ENCODE measurements at places on chromosomes 3 and 15.

DNA sequence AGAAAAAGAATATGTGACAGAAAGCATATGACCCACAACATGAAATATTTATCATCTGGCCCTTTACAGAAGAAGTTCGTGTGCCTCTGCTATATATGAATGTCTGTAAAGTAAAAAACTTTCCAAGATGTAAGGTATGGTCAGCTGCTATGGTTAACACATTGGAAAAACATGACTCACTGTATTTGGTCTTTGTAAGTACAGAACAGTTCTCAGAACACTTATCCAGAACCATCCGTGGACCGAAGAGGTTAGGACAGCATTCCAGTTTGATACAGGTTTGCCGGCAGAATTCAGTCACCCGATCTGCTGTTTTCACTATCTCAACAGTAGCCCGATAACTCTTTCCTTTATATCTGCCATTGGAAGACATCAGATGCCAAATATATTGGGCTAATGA lies 13.5 kb upstream of the STIMATE start:
- DNase-seq: no peak

- no peak for DNase-seq
Observed at GRCh38 chr3:30597131-30597768, 9.2 kb upstream of the TGFBR2 start.

DNA sequence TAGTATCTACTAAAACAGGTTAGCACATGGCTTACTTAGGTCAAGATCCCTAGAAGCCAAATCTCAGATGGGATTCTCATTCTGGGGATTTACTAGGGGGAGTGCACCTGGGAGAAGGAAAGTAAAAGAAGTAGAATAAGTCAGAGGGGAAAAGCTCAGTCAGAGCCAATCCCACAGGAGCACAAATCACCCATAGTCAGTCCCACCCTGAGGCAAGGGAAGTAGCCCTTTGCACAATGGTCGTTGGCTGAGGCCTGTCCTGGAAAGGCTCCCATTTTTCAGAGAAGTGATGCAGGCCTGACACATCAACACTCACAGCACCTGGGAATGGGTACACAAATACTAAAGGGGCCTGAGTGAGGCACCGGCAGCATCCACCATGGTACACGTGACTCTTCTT lies 39.8 kb downstream of the SST start:
- no peak for DNase-seq

DNA sequence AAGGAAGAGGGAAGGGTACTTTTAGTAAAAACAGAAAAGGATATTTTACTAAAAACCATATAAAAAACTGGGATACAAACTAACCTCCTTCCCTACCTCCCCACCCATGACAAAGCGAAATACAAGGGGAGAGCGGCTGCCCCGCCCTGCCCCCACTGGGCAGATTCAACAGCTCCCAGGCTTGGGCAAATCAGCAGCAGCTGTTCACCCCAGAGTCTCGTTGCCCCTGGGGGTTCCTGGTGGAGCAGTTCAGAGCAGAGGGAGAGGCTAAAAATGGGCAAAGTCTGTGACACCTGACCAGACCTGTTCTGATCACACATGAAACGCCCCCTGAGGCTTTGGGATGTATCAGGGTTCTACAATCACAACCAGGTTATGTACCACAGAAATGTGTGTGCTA lies 2.5 kb upstream of the ETFA start:
- DNase-seq: no peak

GRCh38 chr15:26260517-26261133 lies 397.5 kb upstream of the ATP10A start:
- no peak for DNase-seq

GRCh38 chr3:88385090-88385489 lies 235.3 kb downstream of the C3orf38 start:
- DNase-seq: no peak

GRCh38 chr3:69231929-69232440 lies 109.6 kb upstream of the LMOD3 start:
- DNase-seq: no peak

- no peak for DNase-seq
Observed at GRCh38 chr3:159432682-159433340, 555.8 kb upstream of the IL12A start.

DNA sequence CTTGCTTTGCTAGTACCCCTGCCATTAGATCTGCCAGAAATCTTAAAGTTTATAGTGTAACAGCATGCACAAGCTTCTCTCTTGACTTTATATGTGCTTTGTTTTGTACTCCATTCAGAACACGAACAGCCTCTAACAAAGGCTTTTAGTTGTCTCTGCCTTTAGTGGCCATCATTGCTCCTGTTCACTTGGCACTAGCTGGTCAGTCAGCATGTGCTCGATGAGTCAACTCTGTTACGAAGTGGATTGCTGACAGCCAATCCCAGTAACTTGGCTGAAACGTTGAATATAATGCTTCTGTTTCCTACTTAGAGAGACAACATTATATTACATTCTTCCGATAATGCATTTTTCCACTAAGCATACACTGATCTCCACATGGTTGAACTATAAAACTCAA lies 349.2 kb downstream of the NAALADL2 start:
- no peak for DNase-seq

- no peak for DNase-seq
Observed at GRCh38 chr15:73956743-73957135, 30.5 kb downstream of the LOXL1 start.

DNA sequence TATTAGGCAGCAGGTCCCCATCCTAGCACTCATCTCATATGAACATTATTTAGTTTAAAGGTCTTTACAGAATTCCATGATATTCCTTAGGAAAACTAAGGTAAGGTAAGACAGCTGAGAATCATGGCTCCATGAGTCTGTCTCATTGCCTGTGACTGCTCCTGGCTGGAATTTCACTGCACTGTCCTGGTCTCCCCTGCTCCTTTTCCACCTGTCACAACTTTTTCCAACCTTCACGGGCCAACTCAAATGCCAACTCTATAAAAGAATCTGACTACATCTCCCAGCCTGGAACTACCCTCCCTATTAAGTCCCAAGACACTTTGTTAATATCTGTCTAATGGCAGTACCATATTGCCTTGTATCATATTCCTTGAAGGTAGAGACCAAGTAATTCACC lies 7.6 kb downstream of the CNBP start:
- DNase-seq: no peak

DNA sequence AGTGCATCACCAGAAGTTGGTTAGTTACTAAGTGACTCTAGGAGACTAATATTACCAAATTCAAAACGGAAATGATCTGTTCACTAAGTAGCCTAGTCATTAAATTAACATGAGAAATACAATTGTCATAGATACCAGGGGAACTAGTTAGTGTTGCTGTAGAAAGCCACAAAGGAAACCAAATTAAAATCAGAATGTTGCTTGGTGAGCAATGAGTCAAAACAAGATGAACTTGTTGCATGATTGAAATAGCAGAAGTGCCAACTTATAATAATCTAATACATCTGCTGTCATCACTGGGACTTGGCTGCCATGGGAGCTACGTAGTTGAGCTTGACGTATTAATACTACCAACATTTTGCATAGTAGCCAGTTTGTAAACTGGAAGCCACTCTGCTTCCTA lies 458.1 kb downstream of the DIPK2A start:
- no peak for DNase-seq

- DNase-seq: no peak
Observed at GRCh38 chr3:48233542-48233941, 7.4 kb upstream of the ZNF589 start.

GRCh38 chr15:27196691-27197090 lies 225.7 kb downstream of the GABRG3 start:
- DNase-seq: no peak

DNA sequence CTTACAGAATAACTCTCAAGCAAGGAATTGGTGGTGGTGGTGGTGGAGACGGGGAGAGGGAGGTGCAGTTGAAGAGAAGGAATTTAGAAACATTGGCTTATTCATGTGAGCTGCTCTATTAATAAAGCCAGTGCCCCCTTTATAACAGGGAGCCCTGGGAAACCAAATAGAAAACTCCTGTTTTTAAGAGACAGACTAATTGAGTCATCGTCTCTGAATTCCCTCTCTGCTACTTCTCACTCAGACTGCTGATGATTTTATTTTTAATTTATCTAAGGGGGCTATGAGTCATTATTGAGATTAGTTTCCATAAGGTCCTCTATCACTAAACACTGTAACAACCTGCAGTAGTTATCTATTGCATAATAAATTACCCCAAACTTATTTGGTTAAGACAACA lies 145.9 kb upstream of the GALNT15 start:
- no peak for DNase-seq

DNA sequence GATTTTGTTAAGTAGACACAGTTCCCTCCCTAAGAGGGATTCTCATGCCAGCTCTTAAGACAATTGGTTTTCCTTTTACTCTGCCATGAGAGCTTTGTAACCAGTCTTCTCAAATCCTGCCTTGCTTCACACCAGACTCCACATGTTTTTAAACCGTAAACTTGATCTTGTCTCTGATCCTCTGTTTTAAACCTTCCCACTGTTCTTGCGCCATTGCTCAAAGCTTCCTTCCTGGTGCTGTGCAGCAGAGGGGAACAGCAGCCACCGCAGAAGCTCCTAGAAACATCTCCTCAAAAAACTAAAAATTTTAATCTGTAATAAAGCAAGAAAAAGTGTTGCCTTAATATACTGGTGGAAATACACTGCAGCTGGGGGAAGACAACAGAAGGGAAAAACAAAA lies 154.5 kb upstream of the SATB1 start:
- DNase-seq: no peak

DNA sequence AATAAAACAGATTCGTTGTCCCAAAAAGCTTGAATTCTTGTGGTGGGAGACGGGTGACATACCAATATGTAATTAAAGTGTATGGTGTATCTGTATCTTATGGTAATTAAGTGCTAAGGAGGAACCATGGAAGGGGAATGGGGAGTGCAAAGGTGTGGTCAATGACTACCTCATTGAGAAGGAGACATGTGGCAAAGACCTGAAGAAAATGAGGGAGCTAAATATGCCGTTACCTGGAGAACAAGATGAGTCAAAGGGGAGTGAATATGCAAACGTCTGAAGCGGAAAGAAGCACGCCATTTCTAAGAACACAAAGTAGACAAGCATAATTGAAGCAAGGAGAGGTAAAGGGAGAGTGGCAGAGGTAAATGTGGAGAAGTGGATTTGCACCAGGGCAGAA lies 115.7 kb downstream of the SI start:
- no peak for DNase-seq

GRCh38 chr3:127975153-127976029 lies 60.4 kb downstream of the KBTBD12 start:
- no peak for DNase-seq

DNA sequence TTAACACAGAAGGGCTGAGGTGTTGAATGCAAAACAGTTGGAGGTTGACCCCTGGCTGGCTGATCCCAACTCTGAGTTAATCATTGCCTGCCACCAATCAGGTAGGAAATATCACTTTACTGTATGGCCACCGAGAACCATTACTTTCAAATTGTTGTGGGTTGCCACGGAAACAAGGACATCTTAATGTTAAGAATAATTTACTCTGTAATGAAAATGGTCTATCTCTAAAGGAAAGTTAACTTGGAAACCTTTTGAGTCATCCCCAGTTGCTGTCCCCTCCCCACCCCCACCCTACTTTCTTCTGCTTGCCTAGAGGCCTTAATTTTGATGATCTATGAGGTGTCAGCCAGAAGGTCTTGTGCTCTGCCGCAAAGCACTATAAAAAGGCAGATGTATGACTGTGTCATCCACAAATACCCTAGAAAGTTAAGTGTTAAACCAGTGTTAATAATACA lies 78.7 kb upstream of the SNRK start:
- DNase-seq: no peak

DNA sequence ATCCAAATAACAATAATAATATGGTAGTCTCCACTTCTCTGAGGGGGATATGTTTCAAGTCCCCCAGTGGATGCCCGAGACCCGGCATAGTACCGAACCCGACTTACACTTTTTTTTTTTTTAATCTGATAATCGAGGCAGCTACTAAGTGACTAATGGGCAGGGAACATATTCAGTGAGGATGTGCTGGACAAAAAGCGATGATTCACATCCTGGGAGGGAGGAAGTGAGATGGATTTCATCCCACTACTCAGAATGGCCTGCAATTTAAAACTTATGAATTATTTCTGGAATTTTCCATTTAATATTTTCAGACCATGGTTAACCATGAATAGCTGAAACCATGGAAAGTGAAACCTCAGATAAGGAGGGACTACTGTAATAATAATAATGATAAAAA lies 49.5 kb upstream of the SELENOK start:
- no peak for DNase-seq

- DNase-seq: no peak
Observed at GRCh38 chr3:119660474-119661440, at the start of gene POPDC2. TSS of gene POPDC2 (minus strand) at chr3:119660589. CDS start at chr3:119660423, 166 bp downstream.

DNA sequence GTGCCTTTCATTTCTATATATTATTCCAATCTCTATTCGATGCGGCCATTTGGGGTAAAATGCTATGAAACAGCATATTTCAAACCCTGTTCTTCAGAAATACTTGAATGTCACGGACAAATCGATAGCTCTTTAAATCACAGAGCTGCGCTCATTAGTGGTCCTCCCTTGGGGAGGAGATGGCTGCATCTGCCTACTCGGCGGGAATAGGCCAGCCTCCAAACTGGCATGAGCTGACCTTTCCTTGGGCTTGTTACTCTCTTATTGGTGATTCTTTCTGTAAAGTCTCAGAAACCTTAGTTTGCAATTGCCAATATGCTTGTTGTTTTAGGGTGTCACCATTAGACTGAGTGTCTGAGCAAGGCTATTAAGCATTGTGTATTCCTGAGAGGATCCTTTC lies 120.9 kb downstream of the BDH1 start:
- no peak for DNase-seq

DNA sequence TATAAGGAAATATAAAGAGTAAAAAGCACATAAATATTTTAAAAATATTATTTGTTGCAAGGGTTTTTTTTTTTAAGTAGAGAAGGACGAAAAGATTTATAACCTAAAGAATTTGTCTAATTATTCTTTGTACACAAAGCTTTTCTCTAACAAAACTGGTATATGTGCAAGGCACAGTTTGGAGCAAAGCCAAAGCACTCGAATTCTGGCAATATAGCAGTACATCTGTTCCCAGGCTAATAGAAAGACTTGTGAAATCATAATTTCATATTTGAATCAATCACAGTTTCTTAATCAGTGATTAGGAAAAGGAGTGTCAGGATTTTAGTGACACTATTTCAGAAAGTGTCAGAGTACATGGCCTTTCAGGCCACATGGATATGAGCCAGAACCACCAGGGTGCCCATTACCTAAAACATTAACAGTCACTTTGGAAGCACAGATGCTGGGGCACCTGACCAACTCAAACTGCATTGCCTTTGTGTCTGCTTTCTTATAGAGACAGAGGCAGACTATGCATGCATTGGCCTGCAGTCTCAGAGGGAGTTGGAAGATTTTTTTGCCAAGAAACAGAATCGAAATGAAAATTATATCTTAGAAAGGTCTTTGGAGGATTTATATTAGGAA lies 651.8 kb upstream of the SGO1 start:
- no peak for DNase-seq
